Spleen (tissue), 13 donors: ENCODE measurements at places on chromosomes 2 and 18. TPM values are rescaled to one million over a fixed set of nuclear protein-coding genes. Genes with fewer than 3 reads are reported as not detected.
A peak's percentile ranks its signal among the peaks of the same experiment; 100 is the strongest.

- H3K27me3 ChIP-seq = no peaks in the 10 kb centered on the region
- DNase-seq = no peak
- no peak overlapping the region for H3K27ac ChIP-seq
- H3K4me1 ChIP-seq = no peaks in the 10 kb centered on the region
- no peak overlapping the region for H3K4me3 ChIP-seq
- no peaks in the 10 kb centered on the region for H3K36me3 ChIP-seq
These were observed 42.9 kb upstream of the MMADHC start for GRCh38 chr2:149630445-149630844.

POMC gene
- 7.4 TPM for polyA plus RNA-seq

DNA sequence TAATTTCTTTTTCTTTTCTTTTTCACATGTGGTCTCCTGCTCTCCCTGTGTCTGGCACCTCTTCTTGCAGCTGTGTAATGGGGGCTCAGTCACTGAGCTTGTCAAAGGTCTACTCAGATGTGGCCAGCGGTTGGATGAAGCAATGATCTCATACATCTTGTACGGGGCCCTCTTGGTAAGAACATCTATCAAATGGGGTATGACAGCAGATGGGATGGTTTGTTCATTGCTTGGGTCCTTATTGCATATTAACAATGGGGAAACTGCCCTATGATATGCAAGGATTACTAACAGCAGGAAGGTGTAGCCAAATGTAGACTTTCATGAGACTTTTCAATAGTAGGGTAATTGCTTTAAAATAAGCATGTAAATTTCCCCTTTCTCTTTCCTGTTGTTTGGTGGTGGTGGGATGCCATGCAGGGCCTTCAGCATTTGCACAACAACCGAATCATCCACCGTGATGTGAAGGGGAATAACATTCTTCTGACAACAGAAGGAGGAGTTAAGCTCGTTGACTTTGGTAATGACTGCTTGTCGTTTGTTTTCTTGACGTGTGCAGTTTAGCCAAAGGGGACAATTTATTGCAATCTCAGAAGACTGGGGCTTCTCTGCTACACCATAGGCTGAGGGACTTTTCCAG is 36.5 kb downstream of the MYO3B start:
- DNase-seq = no peak
- H3K27ac ChIP-seq = no peak overlapping the region
- H3K27me3 ChIP-seq = no peaks in the 10 kb centered on the region

DNA sequence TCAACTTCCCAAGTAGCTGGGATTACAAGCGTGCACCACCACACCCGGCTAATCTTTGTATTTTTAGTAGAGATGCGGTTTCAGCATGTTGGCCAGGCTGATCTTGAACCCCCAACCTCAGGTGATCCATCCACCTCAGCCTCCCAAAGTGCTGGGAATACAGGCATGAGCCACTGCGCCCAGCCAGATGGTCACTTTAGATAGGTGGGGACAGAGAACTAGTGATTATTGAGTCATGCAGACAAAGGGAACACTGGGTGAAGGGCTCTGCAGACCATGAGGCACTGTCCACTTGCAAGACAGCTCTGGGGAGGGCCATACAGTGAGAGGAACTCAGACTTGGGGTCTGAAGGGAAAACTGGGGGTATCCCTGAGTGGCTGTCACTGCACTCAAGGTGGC is 58.4 kb upstream of the POMC start:
- H3K27ac ChIP-seq = no peak overlapping the region
- H3K27me3 ChIP-seq = no peaks in the 10 kb centered on the region
- H3K4me3 ChIP-seq = no peak overlapping the region
- peaks cover 14% of the 10 kb centered on the region for H3K4me1 ChIP-seq
- H3K36me3 ChIP-seq = peaks cover 13% of the 10 kb centered on the region

- no peak for DNase-seq
- no peak overlapping the region for H3K4me3 ChIP-seq
- H3K27ac ChIP-seq = no peak overlapping the region
- peaks cover 54% of the 10 kb centered on the region for H3K36me3 ChIP-seq
- no peaks in the 10 kb centered on the region for H3K27me3 ChIP-seq
- no peaks in the 10 kb centered on the region for H3K4me1 ChIP-seq
These were observed 31.3 kb downstream of the HDHD2 start for GRCh38 chr18:47118981-47119380.

DNA sequence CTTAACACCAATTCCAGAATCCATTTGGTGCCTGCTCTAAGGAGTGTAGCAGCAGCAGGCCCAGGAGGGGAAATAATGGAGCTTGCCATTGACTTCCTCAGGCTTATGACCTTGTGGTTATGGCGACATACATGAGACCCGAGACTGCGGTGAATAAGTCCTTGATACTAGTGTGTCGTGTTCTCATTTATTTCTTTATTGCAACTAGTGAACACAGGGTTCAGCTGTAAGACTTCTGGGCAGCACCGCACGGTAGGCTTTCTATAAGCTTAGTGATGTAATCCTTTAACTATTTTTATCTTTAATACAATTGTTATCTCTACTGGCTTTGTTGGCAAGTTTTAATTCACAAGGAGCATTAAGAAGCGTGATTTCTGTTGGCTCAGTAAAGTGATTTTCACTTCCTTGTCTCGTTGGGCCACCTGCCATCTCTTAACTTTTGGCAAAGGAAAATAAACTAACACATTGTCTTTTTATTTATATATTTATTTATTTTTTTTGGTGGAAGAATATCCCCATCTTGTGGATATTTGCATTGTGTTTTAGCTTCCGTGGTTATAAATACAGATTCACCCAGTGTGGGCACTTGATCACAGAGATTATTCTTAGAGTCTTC is 139.8 kb downstream of the LTBP1 start:
- H3K36me3 ChIP-seq = no peaks in the 10 kb centered on the region
- no peak overlapping the region for H3K4me3 ChIP-seq
- no peak overlapping the region for H3K27ac ChIP-seq
- DNase-seq = no peak
- no peaks in the 10 kb centered on the region for H3K27me3 ChIP-seq

LOXHD1 gene
- polyA plus RNA-seq = 0.22 TPM

MC5R gene
- polyA plus RNA-seq = 0.07 TPM

DNA sequence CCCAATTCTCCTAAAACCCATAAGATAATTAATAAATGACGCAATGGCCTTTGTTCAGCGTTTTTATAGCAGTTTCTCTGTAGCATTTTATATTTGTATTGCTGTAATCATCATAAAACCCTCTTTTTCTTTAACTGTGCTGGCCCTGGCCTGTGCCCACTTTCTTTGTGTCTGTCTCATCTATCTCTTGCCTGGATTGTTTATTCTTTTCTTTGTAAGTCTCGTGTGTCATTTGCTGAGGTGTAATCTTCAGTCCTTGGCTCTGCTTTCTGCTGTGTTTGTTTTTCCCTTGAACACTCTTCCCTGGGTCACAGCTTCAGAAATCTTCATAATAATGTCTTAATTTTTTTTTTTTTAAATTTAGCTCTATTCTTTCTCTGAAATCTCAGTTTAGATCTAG is 525.8 kb upstream of the LINC00305 start:
- H3K36me3 ChIP-seq = no peaks in the 10 kb centered on the region
- no peak for DNase-seq
- no peak overlapping the region for H3K4me3 ChIP-seq

LHCGR gene
- polyA plus RNA-seq = not detected

- peaks cover 84% of the 10 kb centered on the region for H3K4me1 ChIP-seq
- H3K36me3 ChIP-seq = peaks cover 76% of the 10 kb centered on the region
- H3K27me3 ChIP-seq = no peaks in the 10 kb centered on the region
- DNase-seq = no peak
These were observed 26.3 kb upstream of the CASP10 start for GRCh38 chr2:201156640-201157039.

GRCh38 chr2:20448246-20448976 is 1.5 kb downstream of the RHOB start:
- H3K27me3 ChIP-seq = no peaks in the 10 kb centered on the region
- peak overlapping the region; percentile 96 for H3K27ac ChIP-seq
- peaks cover 4% of the 10 kb centered on the region for H3K4me1 ChIP-seq
- peaks cover 5% of the 10 kb centered on the region for H3K36me3 ChIP-seq
- peak overlapping the region; percentile 59 for H3K4me3 ChIP-seq

DNA sequence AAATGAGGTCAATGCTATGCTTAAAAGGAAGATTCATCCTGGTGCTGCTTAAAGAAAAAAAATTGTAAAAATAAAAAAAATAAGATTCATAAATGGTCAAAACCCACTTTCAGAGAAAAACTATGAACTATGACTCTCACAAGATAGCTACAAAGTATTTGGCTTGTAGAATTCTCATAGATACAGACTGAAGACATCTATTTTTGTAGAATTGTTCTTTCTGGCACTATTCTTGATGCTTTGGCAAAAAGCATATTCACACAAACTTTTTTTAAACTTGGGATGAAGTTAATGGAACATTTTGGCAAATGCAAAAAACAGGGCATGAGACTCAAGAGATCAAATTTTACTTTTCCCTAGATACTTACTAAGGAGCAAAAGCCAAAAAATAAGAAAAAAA is 12.5 kb upstream of the ANKRD29 start:
- DNase-seq = no peak
- H3K4me1 ChIP-seq = no peaks in the 10 kb centered on the region
- no peak overlapping the region for H3K4me3 ChIP-seq
- no peak overlapping the region for H3K27ac ChIP-seq

SPRED2 gene
- polyA plus RNA-seq = 3.5 TPM

GRCh38 chr18:44901283-44901682 is 220.6 kb downstream of the SETBP1 start:
- H3K4me3 ChIP-seq = no peak overlapping the region
- no peaks in the 10 kb centered on the region for H3K27me3 ChIP-seq
- no peak for DNase-seq
- H3K36me3 ChIP-seq = no peaks in the 10 kb centered on the region

PLCL1 gene
- polyA plus RNA-seq = 0.68 TPM

ATIC gene
- polyA plus RNA-seq = 165 TPM

KIAA2012 gene
- polyA plus RNA-seq = not detected

NCKAP1 gene
- polyA plus RNA-seq = 13.3 TPM

- no peaks in the 10 kb centered on the region for H3K27me3 ChIP-seq
- H3K4me1 ChIP-seq = no peaks in the 10 kb centered on the region
- no peak for DNase-seq
- H3K4me3 ChIP-seq = no peak overlapping the region
- no peaks in the 10 kb centered on the region for H3K36me3 ChIP-seq
These were observed 71.4 kb downstream of the OSBPL1A start for GRCh38 chr18:24326211-24326610.

- no peak for DNase-seq
- H3K27me3 ChIP-seq = no peaks in the 10 kb centered on the region
- no peak overlapping the region for H3K4me3 ChIP-seq
These were observed 56.9 kb downstream of the KCNS3 start for GRCh38 chr2:17935242-17935885.

ORC4 gene
- 10.3 TPM for polyA plus RNA-seq

DNA sequence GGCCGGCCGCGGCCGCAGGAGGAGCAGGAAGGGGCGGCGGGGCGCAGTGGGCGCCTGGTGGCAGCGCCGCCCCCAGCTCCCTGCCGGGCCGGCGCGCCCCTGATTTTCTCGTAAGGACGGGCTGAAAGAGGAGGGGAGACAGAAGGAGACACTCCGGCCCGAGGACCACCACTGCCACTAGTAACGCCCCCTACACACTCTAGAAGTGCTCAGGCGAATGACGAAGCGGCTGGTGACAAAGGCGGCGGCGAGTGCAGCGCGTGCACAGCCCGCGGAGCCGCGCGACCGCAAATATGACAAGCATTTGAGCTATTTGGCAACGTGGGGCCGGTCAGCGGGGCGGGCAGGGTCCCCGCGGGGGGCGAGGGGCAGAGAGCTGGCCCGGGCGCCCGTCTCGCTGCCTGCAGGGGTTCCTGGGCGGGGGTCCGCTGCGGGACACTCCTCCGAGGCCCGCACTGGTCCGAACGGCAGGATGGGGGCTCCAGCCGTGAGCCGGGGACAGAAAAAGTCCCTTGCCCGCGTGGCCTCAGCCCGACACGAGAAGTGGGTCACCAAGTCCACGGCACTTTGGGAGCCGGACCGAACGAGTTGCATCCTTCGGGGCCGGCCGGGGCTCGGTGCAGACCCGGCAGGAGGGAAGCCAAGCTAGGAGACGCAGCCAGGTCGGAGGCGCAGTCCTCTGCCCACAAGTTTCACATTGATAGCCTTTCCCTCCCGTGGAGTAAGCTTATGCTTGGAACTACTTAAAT is 524 bp upstream of the SERTAD2 start:
- no peaks in the 10 kb centered on the region for H3K36me3 ChIP-seq
- H3K27me3 ChIP-seq = no peaks in the 10 kb centered on the region
- DNase-seq = peak; percentile 95
- peak overlapping the region; percentile 48 for H3K4me3 ChIP-seq
- peaks cover 87% of the 10 kb centered on the region for H3K4me1 ChIP-seq

DNA sequence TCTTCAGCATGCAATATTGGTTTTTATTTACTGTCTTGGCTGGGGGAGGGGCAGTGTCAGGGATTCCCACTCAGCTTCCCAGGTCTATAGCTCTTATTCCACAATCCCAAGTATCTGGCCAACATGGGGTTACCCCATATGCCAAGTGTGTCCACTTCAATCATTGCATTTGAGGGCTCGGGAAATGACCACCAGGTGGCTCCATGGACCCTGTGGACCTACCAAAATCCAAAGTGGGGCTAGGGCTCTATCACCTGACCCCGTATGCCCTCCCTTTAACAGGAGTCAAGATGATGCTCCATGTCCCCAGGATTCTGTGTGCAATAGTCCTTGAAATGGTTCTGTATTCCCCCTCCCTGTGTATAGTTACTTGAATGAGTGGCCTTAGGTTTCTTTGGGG is 12.1 kb upstream of the TRAF3IP1 start:
- no peaks in the 10 kb centered on the region for H3K27me3 ChIP-seq
- H3K4me3 ChIP-seq = no peak overlapping the region
- no peaks in the 10 kb centered on the region for H3K4me1 ChIP-seq
- no peak overlapping the region for H3K27ac ChIP-seq
- no peak for DNase-seq
